CD4-positive, alpha-beta T cell treated with Interleukin-10 for 1 hour (primary cell): ENCODE measurements at places on chromosomes 2 and 18.

- peak; percentile 23 for DNase-seq
Observed at GRCh38 chr2:21317131-21317530, 193.4 kb downstream of the TDRD15 start.

DNA sequence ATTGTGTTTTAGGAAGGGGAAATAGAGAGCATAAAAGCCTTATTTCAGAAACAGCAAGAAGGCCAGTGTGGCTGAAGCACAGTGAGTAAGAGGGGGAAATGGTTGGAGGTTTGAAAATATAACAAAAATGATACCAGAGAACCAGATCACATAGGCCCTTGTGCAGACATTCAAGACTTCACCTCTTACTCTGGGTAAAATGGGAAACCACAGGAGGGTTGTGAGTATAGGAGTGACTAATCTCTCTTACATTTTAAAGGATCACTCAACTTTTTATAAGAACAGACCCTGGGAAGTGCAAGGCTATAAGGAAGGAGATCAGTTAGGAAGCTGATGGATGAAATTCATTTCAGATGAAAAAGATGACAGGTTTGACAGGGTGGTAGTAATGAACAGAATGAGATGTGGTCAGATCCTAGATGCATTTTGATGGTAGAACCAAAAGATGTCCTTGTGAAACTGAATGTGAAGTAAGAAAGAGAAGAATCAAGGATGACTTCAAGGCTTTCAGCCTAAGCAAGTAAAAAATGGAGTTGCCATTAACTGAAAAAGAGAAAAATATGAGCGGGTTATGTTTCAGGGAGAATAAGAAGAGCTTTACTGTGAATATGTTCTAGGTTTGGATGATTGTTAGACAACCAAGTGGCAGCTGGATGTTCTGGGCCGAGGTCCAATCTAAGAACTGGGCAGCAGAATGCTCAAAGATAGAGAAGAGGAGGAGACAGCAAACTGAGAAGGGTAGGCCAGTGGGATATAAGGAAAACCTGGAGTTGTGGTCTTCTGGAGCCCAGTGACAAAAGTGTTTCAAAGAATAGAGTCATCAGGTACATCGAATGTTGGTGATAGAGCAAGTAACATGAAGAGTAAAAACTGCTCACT is 65.1 kb downstream of the USP40 start:
- no peak for DNase-seq

GRCh38 chr2:106038601-106039375 is 155.3 kb downstream of the UXS1 start:
- DNase-seq: no peak

GRCh38 chr2:219362524-219363164 is 25.1 kb downstream of the DNPEP start:
- DNase-seq: peak; percentile 15

DNA sequence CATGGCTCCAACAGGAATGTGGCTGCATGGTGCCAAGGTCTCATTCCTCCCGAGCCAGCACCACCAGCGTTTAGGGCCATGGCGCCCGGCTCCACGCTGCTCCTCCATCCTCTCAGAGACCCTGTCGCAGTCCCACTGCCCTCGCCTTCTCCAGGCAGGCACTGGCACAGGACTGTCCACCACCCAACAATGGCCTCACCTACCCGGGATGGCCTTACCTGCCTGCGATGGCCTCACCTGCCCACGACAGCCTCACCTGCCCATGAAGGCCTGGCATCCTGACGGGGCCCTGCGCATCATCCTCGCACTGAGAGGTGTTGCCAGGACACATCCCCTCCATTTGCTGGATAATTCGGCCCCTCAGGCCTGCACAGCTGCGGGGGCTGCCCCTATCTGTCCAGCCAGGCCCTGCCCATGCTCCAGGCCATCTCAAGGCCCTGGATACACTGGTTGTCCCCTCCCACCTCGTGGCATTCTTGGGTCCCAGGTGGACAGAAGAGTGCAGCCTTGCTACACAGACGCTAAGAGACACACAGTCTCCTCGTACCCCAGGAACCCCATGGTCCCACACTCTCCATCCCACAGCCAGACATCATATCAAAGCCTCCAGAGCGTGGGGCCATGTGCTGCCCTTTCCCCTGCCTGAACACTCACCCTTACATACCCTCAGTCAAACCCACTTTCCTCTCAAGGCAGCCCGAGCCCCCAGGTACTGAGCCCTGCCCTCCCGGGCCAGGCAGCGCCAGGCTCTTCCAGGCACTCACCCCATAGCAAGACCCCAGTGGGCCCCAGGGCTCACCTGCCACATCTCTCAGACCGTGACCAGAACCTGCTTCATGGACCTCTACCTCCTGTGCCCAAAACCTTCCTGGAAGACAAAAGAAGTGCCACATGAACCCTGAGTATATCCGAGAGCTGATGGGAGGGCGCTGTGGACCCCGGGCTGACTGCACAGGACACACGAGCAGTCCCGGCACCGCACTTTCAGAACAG is 268.6 kb downstream of the EIPR1 start:
- no peak for DNase-seq

- DNase-seq: no peak
Observed at GRCh38 chr2:226869371-226869770, 33.5 kb downstream of the RHBDD1 start.

- no peak for DNase-seq
Observed at GRCh38 chr2:65804777-65805176, 372.4 kb upstream of the SPRED2 start.

GRCh38 chr2:181025004-181025403 is 44.6 kb downstream of the UBE2E3 start:
- DNase-seq: no peak

DNA sequence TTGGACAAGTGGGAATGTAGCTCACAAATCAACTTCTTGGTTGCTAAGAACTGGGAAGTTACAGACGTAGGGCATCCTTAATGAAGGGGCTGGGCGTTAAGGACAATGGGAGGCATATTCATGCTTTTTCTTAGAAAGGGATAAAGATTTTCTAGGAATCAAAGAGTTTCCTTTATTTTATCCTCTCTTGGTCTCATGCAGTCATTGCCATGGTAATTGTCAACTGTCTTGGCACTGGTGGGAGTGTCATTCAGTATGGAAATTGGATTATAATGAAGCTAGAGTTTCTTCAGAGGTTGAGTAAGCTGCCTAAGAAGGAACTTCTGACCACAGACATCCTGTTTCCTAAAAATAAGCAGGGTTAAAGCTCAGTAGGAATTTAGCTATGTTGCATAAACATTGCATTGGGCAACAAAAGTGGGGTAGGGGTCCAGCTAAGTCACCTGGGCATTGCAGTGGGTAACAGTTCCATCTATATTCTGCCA is 114.0 kb downstream of the LYPD6B start:
- DNase-seq: no peak

DNA sequence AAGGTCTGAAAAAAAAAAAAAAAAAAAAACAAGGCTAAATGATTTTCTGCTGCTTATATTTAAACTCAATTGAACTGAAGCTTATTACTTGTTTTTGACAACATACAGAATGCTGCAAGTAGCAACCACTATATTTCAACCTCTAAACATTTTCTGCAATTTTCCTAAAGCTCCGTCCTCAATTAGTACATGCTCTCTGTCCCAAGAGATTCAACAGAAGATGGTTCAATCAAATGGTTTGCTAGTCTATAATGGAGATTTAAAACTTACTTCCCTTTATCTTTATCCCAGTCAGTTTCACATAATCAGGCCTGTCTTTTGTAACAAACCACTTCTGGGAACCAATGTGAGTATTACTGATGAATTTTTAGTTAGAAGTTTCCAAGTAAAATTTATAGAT is 485.1 kb upstream of the CDH7 start:
- DNase-seq: no peak

- DNase-seq: no peak
Observed at GRCh38 chr2:126915903-126916302, 17.2 kb downstream of the TEX51 start.

DNA sequence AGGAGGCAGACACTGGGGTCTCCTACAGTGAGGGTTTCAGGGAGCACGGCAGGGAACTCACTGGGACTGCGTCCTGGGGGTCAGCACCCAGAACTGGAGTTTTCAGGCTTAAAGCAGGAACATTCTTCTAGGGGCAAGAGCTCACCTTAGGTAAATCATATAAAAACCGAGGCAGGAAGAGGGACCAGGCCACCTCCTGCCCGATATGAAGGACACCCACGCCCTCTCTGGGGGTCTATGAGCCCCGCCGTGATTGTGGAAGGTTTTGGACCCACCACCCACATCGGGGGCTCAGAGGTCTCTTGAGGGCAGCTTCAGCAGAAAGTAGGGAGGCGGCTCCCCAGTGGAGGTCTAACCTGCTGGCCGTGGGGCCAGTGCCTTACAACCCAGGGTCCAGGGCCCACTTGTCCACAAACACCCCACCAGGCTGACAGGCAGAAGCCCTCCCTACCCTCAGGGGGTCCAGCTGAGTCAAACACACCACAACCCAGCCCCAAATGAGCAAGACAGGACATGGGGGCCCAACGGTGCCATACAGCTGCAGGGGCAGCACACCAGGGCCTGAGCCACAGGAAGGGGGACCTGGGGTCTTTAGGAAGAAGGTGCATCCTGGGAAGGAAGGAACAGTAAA is 25.3 kb downstream of the CROCC2 start:
- no peak for DNase-seq

DNA sequence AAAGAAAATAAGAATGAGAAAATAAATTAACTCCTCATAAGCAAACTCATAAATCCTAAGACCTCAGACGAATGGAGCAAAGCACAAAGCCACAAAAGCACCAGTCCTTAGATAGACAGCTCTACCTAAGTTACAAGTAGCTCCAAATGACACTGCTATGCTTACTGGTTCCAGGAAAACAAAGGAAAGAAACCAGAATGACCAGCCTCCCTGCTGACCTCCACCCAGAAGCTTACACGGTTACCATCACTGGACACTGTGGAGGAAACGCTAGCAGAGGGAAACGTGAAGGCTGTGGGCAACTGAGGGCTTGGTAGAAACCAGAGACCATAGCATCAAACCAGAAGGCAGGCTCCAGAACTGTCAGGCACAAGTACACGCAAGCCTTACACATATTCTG is 67.8 kb downstream of the STK39 start:
- DNase-seq: no peak

DNA sequence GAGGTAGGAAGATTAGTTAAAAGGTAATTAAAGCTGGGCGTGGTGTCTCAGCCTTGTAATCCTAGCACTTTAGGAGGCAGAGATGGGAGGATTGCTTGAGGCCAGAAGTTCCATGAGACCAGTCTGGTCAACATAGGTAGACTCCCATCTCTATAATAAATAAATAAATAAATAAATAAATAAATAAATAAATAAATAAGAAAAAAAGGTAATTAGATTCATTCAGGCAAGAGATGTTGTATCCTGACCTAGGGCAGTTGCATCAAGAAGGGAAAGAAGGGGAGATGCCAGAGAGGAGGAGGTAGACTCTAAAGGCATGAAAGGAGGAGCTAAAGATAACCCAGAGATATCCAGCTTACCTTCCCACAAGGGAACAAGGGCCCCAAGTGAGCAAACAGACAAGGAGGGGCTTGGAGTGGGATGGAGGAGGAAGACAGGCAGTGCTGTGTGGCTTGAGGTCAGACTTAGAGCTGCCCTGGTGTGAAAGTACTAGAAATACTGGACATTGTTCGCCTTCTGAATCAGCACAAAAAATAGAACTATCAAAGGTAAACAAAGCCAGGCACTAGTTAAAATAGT is 7.4 kb upstream of the RAB1A start:
- no peak for DNase-seq

- peak; percentile 86 for DNase-seq
Observed at GRCh38 chr2:156334496-156335478, 2.3 kb upstream of the NR4A2 start.

DNA sequence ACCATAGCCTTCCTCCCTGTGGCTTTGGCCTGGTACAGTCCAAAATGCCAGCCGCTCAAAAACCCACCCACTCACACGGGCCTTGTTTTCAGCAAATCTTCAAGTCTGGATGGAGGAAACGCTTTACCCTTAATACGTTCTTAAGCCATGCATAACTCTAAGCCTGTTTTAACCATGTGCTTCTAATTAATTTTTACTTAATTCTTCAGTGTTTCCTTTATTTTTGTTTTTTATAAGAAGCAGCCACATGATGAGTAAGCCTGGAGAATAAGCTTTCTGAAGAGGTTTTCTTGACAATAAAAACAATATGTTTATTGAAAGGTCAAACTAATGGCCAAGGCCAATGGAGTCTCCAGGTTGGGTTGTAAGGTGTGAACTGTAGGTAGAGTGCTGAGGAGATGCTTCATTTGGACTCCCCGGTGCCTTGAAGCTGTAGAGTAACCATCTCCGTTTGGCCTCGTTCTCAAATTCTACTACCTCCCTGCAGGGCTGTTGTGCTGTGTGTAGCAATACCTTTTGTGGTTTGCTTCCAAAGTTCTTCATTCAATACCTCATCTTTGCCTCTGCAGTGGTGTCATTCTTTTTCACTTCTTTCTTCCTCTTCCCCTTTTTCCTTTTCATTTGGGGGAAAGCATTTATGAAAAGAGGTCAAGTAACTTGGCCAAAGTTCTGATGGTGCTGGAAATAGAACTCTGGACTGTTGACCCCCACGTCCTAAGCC is 113.7 kb downstream of the PRKCE start:
- no peak for DNase-seq

DNA sequence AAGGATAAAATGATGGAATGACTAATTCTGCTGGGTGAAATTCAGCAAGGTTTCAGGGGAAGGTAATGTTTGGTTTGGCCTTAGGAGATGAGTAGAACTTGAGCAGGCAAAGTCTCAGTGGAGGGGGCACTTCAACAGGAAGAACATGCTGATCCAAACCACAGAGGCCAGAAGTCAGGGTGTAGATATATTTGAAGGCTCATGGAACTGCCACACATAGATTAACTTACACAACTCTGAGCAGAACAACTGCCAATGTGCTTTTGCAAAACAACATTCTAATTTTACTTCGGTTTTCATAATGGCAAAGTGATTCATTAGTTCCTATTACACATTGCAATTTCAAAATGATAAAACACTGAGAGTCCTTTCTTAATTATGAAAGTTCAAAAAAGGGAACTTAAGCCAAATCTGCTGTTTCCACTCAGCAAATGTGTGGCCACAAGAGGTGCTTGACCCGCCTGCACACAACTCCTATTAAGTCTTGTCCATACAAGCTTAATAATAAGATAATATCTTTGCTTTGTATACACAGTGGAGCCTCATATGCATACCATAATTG is 284.8 kb downstream of the MREG start:
- DNase-seq: no peak

GRCh38 chr2:120396013-120396860 is 50.3 kb downstream of the INHBB start:
- no peak for DNase-seq

- DNase-seq: no peak
Observed at GRCh38 chr18:74184875-74185274, 36.6 kb downstream of the TIMM21 start.

GRCh38 chr2:61733563-61733962 is 120.3 kb downstream of the FAM161A start:
- DNase-seq: no peak

DNA sequence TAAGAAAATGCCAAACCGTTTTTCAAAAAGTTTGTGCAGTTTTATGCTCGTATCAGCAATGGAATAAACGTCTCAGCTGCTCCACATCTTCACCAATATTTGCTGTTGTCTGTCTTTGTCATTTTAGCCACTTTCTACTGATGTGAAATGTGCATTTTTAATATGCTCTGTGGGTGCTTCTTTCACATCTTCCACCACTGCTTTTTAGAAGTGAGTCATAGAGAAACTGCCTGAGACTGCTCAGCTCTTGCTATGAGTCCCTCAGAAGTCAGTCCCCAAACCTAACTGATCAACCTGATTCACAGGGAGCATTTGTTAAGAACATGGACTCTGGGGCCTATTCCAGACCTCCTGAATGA is 41.0 kb upstream of the EPC2 start:
- no peak for DNase-seq

- peak; percentile 9 for DNase-seq
Observed at GRCh38 chr2:17851731-17852585, 26.5 kb upstream of the KCNS3 start.

GRCh38 chr2:118791483-118791882 is 56.0 kb downstream of the EN1 start:
- DNase-seq: no peak
